Tibial nerve (tissue), 4 donors: ENCODE measurements at places on chromosomes 2 and 18. TPM values are rescaled to one million over a fixed set of nuclear protein-coding genes. Genes with fewer than 3 reads are reported as not detected.
A peak's percentile ranks its signal among the peaks of the same experiment; 100 is the strongest.

The CYP27C1 gene
- 1.2 TPM for total RNA-seq

The AMER3 gene
- total RNA-seq = not detected

GRCh38 chr18:41966943-41967342 lies 11.9 kb downstream of the PIK3C3 start:
- no peak overlapping the region for H3K27ac ChIP-seq
- no peak overlapping the region for H3K4me3 ChIP-seq
- H3K27me3 ChIP-seq = no peaks in the 10 kb centered on the region
- H3K4me1 ChIP-seq = peaks cover 52% of the 10 kb centered on the region
- no peak for DNase-seq
- no peaks in the 10 kb centered on the region for H3K36me3 ChIP-seq

- no peak overlapping the region for H3K4me3 ChIP-seq
- no peak overlapping the region for H3K27ac ChIP-seq
- H3K4me1 ChIP-seq = no peaks in the 10 kb centered on the region
- H3K36me3 ChIP-seq = no peaks in the 10 kb centered on the region
Measured at GRCh38 chr2:160353166-160353565, 140.4 kb downstream of the RBMS1 start.

The CTAGE1 gene
- total RNA-seq = not detected

- H3K4me1 ChIP-seq = no peaks in the 10 kb centered on the region
- no peaks in the 10 kb centered on the region for H3K27me3 ChIP-seq
- no peaks in the 10 kb centered on the region for H3K36me3 ChIP-seq
- no peak for DNase-seq
- no peak overlapping the region for H3K4me3 ChIP-seq
- peak overlapping the region; percentile 75 for H3K27ac ChIP-seq
Measured at GRCh38 chr2:227164763-227165291, 403 bp downstream of the COL4A3 start.

GRCh38 chr2:54763636-54764291 lies 40.3 kb downstream of the EML6 start:
- DNase-seq = no peak
- no peak overlapping the region for H3K4me3 ChIP-seq
- H3K36me3 ChIP-seq = no peaks in the 10 kb centered on the region
- H3K27me3 ChIP-seq = no peaks in the 10 kb centered on the region

The DYNAP gene
- total RNA-seq = not detected
